Activated B cell treated with CpG ODN at 0.5 μM for 24 hours (primary cell): ENCODE measurements at places on chromosomes 5 and 9.

- no peak for DNase-seq
Observed at GRCh38 chr9:87324613-87325194, 173.0 kb upstream of the DAPK1 start.

- no peak for DNase-seq
Observed at GRCh38 chr5:95940758-95941682, 20.6 kb downstream of the ELL2 start.

- DNase-seq = no peak
Observed at GRCh38 chr9:80091526-80091925, 519.8 kb downstream of the TLE4 start.

GRCh38 chr9:105072476-105072875 lies 144.5 kb upstream of the ABCA1 start:
- no peak for DNase-seq

GRCh38 chr5:126364206-126364902 lies 58.9 kb upstream of the GRAMD2B start:
- DNase-seq = no peak

GRCh38 chr9:69637817-69638200 lies 34.4 kb downstream of the APBA1 start:
- DNase-seq = no peak

GRCh38 chr5:155069961-155070360 lies 56.4 kb downstream of the KIF4B start:
- DNase-seq = no peak

DNA sequence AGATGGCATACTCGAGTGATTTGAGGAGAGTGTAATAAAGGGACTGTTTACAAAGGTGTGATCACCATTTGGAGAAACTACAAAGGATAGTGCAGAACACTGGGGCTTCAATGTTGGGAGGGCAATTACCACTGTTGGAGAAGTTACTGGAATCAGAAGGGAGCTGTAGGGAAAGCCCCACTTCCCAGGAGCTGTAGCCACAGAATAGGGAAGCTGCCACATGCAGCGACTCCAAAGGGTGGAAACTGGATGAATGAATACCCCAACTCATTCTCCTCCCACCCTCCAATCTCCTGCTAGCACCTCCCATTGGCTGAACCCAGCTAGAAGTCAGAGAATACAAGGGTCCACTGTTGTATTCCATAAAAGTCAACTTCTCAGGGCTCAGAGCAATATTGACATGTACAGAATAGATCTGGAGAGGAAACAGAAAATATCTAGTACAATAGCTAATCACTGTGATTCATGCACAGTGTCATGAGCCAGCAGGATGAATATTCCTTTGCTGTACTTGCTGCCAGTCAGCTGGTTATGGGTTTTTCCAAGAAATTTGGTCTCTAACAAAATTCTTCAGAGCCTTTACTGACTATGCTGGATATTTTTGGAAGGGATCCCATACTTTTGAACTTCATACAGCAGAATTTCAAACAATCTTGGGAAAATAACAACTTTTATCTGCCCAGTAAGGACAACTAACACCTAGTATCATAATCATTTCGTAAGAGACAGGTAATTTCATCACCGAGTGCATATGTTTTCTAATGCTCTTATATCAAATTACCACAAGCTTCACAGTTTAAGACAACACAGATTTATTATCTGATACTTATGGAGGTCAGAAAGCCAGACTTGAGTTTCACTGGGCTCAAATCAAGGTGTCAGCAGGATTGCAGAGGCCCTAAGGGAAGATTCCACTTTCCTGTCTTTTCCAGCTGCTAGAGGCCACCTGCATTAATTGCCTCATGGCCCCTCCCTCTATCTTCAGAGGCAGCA lies 39.6 kb downstream of the PDCD1LG2 start:
- no peak for DNase-seq

- DNase-seq = no peak
Observed at GRCh38 chr9:89841456-89841855, 236.6 kb downstream of the GADD45G start.

- DNase-seq = no peak
Observed at GRCh38 chr5:5581080-5581479, 158.6 kb downstream of the ICE1 start.

- DNase-seq = no peak
Observed at GRCh38 chr5:181151146-181151545, 3.8 kb downstream of the OR2V2 start.

DNA sequence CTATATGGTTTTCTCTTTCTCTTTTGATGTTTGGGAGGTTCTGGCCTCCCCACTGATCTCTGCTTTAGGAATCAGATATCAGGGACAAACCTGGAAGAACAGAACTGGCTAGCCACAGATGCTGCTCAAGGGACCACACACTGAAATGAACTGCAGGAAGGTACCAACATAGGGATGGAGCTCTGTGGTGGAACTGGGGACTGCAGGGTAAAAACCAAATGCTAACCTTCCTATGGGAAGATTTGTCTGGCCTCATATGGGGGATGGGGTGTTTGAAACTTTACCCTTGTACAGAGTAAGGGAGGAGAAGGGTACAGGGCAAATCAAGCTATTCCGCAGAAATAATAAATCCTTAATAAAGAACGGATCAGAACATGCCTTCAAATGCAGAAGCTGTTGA lies 49.4 kb downstream of the ELOVL7 start:
- DNase-seq = no peak
